ENCODE measurements at places on chromosomes 3 and 15. TPM values are rescaled to one million over a fixed set of nuclear protein-coding genes. Genes with fewer than 3 reads are reported as not detected.
A peak's percentile ranks its signal among the peaks of the same experiment; 100 is the strongest.

CCDC80 gene
- 25.1 TPM for total RNA-seq

GRCh38 chr3:127325629-127325961 lies 37.7 kb upstream of the PRR20G start:
- DNase-seq: peak; percentile 43

- no peak for DNase-seq
These were observed 328.1 kb upstream of the TBL1XR1 start for GRCh38 chr3:177525414-177525813.

GRCh38 chr15:60523056-60523455 lies 44.1 kb upstream of the ICE2 start:
- DNase-seq: no peak

FBXW12 gene
- 3.4 TPM for total RNA-seq

SLC30A4 gene
- 2.0 TPM for total RNA-seq

DNA sequence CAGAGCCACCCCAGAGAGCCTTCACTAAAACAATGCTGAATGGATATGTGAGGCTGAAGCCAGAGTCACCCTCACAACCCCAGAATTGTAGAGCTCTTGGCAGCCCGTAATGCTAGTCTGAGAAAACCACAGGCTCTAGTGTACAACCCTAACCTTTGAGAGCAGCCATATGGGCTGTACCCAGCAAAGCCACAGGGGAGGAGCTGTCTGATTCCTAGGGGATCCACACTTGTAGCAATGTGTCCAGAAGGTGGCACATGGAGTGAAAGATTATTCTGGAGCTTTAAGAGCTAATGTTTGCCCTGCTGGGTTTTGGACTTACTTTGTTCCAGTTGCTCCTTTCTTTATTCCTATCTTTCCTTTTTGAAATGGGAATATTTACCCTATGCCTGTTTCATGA lies 626.8 kb downstream of the GRM7 start:
- DNase-seq: no peak

GRCh38 chr3:55416331-55416821 lies 70.7 kb downstream of the WNT5A start:
- DNase-seq: no peak

DNA sequence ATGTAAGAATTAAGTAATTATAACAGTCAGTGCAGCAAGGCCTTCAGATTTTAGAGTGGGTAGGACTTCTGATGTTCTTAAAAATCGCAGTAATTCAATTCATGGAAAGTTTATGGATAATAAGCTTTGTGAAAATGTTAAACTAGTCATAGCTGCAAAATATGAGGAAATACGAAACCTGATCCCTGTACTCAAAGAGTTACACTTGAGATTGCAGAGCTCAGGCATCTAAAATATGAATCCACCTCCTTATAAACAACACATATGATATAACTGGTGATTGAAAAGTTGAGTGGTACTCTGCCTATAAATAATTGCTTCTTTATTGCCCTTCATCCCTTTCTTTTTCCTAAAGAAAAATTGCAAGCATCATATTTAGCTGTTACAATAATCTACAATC lies 473.3 kb downstream of the OTOL1 start:
- DNase-seq: no peak

PPP1R14D gene
- total RNA-seq: not detected

- no peak for DNase-seq
These were observed 159.5 kb upstream of the LPP start for GRCh38 chr3:187994221-187995042.

GRCh38 chr3:39350714-39351113 lies 21.2 kb downstream of the CCR8 start:
- no peak for DNase-seq

DNA sequence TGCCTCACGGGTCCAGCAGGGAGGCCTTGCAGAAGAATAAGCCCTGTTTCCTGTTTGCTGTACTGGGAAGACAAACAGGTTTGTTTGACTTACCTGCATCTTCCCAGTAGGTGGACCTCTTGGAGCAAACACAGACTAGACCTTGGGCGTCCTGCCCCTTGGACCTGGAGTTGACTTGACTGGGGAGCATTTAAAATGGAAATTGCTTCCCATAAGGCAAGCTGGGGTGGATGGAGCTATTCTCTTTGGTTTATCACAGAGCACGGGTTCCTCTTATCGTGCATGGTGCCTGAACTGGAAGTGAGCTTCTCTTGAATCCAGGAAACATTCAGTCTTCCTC lies 151.4 kb downstream of the RPLP1 start:
- DNase-seq: peak; percentile 81

IL5RA gene
- not detected for total RNA-seq

DNA sequence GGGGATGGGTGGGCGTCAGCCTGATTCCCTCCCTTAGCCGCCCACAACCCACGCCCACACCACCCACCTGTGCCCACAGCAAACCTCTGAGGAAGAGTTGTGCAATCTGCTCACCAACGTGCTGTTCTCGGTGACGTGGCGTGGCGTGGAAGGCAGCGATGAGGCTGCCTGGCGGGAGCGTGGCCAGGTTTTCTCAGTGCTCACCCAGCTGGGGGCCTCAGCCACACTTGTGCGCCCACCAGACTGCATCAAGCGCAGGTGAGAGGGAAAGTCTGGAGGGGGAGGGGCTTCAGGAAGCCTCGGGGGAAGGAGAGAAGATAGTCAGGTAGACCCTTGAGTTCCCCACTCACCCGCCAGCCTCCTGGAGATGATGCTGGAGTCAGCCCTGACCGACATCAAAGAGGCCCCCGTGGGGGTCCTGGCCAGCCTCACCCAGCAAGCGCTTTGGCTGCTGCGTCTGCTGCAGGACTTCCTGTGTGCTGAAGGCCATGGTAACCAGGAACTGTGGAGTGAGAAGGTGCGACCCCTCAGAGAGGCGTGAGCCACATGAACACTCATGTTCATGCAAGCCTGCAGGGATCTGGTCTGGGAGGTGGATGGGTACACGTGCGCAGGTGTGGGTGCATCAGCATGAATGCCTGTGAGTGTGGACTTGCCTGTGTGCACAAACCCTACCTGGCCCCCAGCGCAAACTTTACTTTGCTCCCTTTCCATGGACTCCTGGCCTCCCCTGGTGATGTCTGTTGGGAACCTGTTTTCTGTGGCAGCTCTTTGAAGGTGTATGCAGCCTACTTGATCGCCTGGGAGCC lies 21.7 kb downstream of the NBEAL2 start:
- DNase-seq: no peak

GRCh38 chr3:116140100-116140689 lies 305.1 kb downstream of the LSAMP start:
- DNase-seq: no peak

APOD gene
- total RNA-seq: 343 TPM

DNA sequence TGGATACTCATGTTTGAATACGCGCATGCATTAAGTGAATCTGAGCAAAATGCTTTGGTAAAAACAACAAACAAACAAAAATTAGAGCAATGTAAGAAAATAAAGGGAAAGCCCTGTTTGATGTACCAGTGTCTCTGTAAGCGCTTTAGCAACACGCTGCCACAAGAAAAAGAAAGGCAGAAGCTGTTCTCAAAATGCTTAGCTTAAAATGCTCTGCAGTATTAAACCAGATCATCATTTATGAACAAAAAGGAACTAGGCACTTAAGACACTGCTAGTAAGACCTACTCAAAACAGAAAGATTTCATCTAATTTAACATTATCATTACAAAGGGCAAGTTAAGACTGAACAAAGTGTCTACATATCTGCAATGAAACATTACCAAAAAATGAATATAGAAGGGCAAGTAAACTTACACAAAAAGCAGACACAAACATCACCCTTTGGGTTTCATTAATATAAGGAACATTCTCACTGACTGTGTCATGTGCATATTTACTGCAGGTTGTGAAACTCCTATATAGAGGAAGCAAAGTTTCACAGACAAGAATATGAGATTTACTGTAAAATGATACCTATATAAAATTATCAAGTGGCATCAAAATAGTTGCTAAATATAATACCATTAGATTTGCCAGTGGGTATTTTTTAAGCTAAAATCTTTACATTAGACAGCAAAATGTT lies 102.1 kb downstream of the FBXL22 start:
- no peak for DNase-seq

DNA sequence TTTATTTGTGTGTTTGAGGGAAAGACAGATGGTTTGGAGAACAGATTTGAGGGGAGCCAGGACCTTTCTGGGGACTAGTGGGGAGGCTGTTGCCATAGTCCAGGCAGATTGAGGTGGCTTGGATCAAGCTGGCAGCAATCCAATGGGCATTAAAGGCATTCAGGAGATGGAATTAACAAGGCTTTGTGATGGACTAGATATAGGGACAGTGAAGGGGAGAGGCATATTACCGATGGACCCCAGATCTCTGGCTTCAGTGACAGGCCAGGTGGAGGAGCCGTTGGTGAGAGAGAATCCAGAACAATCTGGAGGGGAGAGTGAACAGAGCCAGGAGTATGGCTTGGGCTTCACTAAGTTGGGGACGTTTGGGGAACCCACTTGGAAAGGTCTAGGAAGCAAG lies 124.8 kb downstream of the EEFSEC start:
- no peak for DNase-seq

- no peak for DNase-seq
These were observed 117.9 kb downstream of the LRRC28 start for GRCh38 chr15:99369196-99369595.
